ENCODE measurements at places on chromosomes 6 and 20.

GRCh38 chr6:33766921-33767907 lies 20.5 kb upstream of the IP6K3 start:
- DNase-seq, result no peak

DNA sequence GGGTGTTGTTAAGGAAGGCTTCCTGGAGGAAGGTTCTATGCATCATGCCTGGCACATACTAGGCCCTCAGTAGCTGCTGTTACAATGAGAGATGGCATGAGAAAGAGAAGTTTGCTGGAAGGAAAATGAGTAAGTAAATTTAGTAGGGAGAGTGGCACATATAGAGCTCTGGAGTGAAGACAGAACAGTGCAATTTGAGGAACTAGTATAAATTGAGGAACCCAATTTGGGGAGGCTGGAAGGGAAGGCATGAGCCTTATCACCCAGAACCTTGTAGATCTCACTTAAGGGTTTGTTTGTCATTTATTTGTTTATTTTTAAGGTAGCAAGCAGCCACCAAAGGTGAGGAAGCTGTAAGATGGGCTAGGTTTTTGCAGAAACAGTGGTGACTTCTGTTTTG lies 87.1 kb upstream of the SCGN start:
- DNase-seq, result no peak

- DNase-seq, result no peak
Observed at GRCh38 chr6:39882531-39882899, 51.7 kb downstream of the MOCS1 start.

- DNase-seq, result no peak
Observed at GRCh38 chr20:43345676-43346075, 112.0 kb upstream of the SRSF6 start.

DNA sequence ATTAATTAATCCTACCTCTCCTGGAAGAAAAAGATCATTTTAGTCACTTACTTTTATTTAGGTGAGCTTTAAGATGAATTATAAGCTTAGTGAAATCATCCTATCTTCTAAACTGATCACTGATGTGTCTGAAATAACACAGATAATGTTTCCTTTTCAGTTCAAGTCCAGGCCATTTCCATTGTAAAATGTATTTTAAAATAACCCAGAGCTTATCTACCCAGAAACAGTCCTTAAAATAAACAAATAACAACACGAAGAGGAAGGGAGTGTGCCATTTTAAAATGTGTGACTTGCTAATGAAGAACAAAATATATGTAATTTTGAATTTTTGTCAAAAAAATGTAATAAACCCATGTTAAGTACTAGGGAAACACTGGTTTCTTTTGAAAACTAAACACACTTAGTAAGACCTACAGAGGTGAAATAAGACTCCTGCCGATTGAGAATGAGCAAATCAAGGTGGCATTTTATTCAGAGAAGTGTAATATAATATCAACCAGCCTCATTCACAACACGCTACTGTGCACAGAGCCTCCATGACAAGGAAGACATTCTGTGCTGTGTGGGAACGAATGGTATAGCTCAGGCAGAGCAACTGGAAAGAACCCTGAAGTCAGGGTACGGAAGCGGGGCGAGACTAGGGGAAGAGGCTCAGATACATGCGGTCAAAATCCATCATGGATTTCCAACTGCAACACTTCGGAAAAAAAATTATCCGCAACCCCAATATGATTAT lies 7.7 kb downstream of the LRP11 start:
- no peak for DNase-seq

DNA sequence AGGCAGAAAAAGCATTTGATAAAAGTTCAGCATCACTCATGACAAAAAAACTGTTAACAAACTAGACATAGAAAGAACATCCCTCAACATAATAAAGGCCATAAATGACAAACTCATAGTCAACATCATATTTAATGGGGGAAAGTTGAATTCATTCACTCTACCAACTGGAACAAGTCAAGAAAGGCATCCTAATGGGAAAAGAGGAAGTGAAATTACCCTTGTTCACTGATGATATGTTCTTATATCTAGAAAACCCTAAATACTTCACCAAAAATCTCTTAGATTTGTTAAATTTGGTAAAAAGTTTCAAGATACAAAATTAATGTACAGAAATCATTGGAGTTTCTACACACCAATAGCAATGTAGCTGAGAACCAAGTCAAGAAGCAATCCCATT lies 48.9 kb downstream of the GGTLC1 start:
- DNase-seq, result no peak

DNA sequence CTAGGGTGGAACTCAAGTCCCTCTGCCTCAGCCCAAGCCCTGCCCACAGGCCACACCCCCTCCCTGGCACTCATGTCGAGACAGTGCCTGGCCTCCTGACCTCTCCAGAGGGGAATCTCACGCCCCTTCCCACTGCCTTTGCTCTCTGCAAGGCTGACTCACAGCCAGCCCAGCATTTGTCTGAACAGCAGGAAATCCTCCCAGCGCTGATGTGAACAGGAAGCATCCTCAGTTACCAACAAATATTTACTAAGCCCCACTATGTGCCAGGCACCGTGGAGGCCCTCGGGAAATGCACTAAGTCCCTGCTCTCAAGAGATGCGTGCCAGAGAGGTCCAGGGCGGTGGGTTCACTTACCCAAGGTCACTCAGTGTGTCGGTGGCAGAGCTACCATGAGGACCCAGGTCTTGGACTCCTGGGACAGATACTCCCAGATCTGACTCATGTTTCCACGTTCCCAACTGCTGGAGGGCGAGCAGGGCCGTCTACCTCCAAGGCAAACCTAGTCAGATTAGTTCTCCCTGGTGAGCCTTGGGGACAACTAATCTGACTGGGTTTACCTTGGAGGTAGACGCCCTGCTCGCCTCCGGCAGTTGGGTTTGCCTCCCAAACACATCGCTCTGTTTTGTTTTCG lies 7.8 kb downstream of the ADA start:
- DNase-seq, result peak; percentile 97

GRCh38 chr20:57809661-57810172 lies 99.9 kb upstream of the PMEPA1 start:
- no peak for DNase-seq

DNA sequence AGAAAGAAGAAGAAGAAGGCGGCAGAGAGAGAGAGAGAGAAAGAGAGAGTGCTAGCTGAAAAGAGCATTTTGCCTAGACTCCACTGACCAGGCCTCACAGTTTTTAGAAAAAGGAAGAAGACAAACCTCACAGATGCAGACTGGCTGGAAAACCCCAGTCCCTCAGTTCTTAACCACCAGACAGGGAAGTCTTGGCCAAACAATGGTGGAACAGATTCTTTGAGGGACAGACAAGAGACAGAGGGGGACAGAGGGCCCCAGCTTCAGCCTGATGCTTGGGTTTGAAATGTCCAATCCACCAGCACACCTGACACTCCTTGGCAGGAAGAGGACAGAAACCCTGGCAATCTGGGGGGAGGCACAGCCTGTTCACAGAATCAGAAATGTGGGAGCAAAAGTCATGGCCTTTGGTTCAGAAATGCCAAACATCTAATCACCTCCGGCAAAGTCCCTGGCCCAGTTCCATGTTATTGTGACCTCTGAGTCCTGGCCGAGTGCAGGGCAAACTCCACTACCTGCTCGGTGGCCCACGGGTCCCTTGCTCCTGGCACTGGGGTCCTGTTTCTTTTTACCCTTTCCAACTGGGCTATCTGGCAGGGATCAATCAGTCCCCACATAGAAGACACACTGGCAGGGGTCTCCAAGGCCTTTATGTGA lies 235.2 kb downstream of the LY86 start:
- DNase-seq, result peak; percentile 74

GRCh38 chr20:1876975-1877608 lies 18.1 kb upstream of the SIRPA start:
- DNase-seq, result no peak

GRCh38 chr6:37113976-37114375 lies 56.0 kb upstream of the PIM1 start:
- DNase-seq, result no peak

DNA sequence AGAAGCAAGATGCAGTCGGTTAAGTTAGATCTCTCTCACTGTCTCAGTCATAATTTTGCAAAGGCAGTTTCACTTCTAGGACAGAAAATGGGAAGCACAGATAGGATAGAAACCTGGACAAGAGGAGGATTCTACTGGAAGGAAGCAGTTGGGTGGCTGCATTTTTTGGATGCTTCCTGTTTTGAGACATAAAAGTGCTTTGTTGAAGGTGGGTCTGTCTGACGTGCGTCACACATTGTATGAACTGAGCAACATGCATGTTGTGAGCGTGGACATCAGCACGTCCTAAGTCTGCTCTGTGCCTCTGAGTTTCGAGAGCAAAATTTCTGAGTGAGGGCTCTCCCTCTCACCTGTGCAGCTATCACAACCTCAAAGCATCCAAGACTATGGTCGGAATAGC lies 68.7 kb upstream of the SNX9 start:
- DNase-seq, result no peak

GRCh38 chr6:89669002-89669401 lies 30.5 kb upstream of the LYRM2 start:
- no peak for DNase-seq

DNA sequence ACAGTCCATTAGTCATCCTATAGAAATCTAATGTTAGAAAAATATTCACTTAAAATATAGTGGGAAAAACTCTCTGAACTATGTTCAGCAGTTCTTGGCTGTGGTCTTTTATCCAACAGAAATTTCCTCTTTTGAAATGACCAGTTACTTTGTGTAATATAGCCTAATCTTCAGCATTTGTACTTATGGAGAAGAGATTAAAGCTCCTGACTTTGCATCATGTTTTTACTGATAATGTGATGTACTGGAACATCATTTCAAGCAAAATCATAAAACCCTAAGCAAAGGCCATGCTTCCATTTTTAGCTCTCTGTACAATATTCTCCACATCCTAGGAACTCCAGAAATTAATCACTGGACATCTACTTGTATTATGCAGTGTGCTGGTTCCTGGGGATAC lies 430.8 kb upstream of the RUNX2 start:
- DNase-seq, result no peak

DNA sequence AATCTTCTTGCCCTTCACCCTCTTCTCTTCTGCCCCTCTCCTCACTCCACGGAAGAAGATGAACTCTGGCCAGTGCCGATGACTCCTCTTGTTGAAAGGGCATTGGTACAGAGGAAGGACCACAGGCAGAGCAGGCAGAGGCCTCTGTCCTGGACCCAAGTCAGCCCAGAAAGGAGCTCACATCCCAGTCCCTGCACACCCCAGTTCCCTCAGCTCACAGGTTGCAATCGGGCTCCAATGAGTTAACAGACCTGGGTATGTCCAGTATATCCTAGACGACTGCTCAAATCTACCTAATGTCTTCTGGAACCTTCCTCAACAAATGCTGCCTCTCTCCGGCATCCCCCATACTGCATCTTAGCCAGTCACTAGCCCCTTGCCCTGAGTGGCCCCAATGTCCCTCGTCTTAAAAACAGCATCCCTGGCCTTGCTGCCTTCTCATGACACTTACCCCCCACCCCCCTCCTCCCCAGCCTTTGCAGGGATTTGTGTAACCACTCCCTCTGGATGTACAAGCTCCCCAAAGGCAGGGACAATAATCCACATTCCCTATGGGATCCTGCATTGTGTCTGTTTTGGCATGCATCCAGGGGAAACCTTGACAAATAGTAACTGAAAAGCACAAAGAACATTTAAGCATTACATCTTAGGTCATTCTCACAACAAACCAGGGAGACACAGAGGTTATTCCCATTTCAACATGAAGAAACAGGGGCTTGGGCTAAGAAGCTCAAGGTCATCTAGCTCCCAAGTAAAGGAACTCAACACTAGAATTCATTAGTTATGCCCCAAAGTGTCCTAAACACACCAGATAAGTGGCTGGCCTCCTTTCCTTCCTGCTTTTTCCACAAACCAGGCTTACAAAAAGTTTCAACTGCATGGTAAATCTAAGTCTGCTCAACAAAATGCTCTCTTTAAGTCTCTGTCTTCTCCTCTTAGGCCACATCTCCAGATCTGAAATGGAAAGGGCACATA lies 45.1 kb downstream of the TRERF1 start:
- no peak for DNase-seq

DNA sequence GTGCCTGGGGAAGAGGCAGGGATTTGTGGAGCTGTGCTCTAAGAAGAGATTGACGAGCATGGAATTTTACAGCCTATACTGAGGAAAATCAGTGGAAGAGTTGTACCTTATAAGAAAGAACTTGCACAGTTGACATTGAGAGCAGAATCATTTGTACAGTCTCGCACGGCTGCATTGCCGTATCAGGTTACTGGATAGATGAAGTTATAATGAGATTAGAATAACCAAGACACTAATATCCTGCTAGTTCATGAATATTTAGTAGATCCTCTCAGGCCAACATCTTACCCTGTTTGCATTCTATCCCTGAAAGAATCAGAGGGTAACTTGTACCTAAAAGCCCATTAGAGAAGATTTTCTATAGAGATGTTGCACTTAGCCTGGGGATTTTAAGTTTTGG lies 447.1 kb downstream of the PREX1 start:
- DNase-seq, result no peak

DNA sequence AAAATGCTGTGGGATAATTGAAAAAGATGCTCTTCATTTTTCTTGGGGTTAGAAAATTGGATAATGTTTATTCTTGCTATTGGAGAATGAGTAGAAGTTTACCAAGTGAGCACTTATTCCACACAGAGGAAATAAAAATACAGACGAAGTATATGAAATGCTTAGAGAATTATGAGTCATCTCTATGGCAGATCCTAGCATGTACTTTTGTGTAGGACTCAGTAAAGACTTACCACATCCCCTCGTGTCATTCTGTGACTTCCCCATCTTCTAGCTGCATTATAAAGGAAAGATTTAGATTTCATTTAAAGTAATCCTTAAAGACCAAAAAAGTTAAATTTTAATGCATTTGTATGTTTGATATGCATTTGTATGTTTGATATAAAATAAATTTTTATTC lies 685.6 kb downstream of the TBC1D32 start:
- DNase-seq, result no peak

DNA sequence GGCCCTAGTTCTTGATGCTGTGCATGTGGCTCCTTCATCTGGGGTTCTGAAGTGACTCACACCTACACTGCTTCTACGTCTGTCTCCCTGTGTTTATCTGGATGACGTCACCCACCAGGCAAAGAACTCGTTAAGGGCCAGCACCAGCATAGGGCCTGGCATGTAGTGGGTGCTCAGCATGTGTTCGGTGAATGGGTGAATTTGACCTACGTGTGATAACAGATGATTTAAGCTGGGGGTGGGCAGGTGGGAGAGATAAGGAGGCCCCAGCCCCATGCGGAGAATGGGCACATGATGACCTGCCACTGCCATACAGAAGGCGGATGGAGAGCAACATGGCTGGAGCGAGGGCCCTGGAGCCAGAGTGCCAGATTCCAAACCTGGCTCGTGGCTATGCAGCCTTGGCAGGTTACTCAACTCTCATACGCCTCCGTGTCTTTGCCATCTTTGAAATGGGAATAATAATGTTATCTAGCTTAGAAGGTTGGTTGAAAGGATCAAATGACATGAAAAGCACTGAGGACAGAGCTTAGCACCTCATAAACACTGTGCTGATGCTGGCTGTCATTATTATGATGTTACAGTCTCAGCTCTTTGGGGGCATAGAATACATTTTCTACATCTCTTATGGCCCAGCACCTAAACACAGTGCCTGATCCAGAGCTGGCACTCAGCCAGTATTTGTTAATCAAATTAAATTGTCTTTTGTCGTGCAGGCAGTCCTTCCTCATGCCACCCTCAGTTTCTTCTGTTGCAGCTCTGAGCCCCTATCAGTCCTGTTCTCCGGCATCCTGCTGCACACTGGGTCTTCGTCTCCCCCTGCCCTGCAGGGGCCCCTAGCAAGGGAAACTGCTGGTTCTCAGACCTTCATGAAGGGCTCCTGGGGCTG lies 39.6 kb downstream of the VEGFA start:
- DNase-seq, result no peak

- DNase-seq, result no peak
Observed at GRCh38 chr20:52972190-52972937, at the start of gene TSHZ2. TSHZ2 (plus strand) TSS chr20:52972358; CDS start chr20:52973294, 936 bp downstream.
